H9 (cell line): ENCODE measurements at places on chromosomes 7 and 10.

DNA sequence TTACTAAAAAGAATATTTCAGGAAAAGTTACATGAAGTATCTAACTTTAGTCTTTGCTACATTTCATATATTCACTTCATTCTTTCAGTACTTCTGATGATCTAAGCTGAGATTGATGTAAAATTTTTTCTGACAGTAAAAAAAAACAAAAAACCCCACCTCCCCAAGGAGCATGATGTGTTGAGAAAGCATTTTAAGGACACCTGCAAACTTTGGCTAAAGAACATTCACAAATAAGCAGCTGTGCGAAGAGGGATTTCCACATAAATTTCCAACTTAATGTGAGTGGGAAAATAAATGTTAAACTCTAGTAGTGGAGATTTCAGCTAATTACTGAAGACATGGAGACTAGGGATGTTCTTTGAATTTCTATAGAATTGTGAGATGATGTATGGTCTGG, 35.5 kb downstream of the DLD start:
- DNase-seq = no peak

GRCh38 chr7:5696346-5697110, 84.9 kb downstream of the RNF216 start:
- no peak for DNase-seq

GRCh38 chr7:135718794-135719437, 9.1 kb downstream of the SLC13A4 start:
- no peak for DNase-seq

DNA sequence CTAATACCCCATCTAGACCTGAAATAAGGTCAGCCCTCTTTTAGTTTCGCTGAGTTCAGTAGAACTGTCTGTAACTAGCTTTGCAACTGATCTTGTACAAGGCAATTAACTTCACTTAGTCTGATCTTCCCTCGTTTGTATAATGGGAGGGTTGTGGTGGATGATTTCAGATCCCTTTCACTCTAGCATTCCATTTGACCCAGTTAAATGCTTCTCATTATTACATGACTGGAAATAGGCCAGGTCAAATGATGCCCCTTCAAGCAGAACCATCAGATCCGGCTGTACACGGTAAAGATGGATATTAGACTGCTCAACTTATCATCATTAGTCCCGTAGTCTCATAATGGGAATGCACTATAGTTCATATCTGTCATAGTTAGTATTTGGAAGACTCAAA, 1009.0 kb downstream of the LRMDA start:
- no peak for DNase-seq

- no peak for DNase-seq
These were observed 16.2 kb upstream of the LRRN3 start for GRCh38 chr7:111074748-111075146.

DNA sequence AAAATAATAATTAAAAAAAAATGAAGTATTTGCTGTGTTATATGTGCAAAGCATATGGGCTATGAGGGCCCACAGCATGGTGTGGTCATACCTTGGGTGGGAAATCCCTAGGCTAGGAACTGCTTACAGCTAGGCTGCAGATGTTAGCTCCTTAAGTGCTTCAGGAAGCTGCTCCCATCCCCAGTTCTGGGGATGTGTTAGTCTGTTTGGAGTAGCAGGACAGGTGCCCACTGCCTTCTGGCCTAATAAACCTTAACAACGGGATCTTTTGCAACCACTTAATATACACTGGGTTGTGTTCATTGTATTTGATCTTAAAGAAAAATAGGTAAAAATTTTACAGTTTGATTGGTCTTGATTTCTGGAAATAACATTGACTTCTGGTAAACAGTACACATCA, 46.3 kb downstream of the HK1 start:
- DNase-seq = no peak

DNA sequence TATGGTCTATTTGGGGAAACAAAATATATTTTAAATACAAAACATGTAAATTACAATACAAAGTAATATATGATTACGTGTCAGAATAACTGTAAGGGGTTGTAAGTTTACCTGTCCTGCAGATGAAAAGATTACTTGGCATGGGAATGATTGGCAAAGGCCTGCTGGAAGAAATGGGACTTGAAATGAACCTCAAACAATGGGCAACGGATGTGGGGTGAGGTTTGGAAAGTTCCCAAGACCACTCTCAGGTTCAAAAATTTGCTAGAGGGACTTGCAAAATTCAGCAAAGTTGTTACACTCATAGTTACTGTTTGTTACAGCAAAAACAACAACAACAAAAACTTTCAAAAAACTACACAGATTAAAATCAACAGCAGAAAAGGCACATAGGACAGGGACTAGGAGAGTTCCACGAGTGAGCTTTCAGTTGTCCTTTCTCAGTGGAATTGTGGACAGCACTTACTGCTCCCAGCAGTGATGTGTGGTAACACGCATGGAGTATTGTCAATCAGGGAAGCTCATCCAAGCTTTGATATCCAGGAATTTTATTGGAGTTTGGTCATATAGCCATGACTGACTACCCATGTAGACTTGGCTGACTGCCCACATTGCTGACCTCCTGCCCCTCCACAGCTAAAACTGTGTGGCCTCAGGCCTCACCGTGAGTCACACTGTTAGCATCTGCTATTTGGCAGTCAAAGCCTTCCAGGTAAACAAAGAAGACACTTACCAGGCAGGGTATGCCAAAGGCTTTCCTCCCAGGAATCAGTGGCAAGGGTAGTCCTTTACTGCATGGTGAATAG, 43.8 kb downstream of the EXOC6 start:
- peak; percentile 62 for DNase-seq

DNA sequence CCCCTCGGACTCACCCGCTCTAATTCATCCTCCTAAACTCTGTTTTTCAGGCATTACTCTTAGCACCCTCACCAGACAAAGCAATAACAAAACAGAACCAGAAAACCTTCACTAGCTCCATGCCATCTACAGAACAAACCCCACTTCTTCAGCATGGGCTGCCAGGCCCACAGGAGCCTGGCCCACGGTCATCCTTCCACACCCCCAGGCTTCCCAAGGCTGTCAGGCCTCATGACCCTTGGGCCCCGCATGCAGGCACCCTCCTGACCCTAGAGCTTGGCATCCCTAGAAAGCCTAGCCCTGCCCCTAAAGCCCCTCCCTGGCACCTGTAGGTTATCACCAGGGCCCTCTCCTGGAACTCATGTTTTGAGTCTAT, 59.6 kb downstream of the PRKAG2 start:
- DNase-seq = no peak

DNA sequence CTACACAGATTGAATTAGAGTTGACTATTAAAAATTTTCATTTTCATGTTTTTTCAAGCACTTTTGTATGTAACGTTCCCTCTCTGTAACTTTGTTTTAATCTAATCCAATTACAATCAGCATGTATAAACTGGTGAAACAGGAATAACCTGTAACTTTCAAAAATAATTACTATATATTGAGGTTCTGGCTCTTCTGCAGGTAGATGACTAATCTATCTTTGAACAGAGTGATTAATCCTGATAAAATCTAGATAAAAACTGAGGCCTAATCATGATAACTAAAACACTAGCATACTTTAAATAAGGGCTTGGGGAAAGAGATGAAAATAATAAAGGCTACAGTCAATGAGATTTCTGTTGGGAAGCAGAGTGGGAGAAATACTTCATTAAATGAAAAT, 101.6 kb upstream of the KCND2 start:
- DNase-seq = no peak

GRCh38 chr10:82574081-82574480, 699.1 kb downstream of the NRG3 start:
- no peak for DNase-seq

- no peak for DNase-seq
These were observed 37.2 kb downstream of the TCERG1L start for GRCh38 chr10:131274133-131274880.

- no peak for DNase-seq
These were observed 162.2 kb upstream of the FAM3C start for GRCh38 chr7:121558288-121558687.

GRCh38 chr10:23396695-23397094, 42.2 kb upstream of the OTUD1 start:
- no peak for DNase-seq

- no peak for DNase-seq
These were observed 66.2 kb downstream of the AHR start for GRCh38 chr7:17364671-17365070.
